ENCODE measurements at places on chromosomes 13 and 19.

- no peak for DNase-seq
Measured at GRCh38 chr19:19149435-19149834, 11.2 kb upstream of the TMEM161A start.

DNA sequence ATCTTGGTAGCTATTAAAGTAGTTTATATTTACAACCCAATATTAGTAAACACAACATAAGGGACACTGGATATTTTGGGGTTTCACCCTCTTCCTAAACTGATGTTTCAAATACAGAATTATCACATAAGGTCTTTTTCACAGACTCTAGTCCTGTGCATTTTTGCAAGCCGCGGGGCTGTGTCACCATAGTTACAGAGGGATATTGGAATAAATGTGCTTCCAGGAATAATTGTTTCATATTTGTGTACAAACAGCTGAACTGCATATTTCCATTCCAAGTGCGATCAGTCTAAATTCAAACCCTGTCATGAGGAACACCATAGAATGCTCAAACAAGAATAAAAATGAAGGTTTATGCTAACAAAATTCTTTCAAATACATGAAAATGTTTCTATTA, 762.5 kb upstream of the ARGLU1 start:
- DNase-seq: no peak

- no peak for DNase-seq
Measured at GRCh38 chr13:113854238-113855011, 9.5 kb downstream of the GAS6 start.

DNA sequence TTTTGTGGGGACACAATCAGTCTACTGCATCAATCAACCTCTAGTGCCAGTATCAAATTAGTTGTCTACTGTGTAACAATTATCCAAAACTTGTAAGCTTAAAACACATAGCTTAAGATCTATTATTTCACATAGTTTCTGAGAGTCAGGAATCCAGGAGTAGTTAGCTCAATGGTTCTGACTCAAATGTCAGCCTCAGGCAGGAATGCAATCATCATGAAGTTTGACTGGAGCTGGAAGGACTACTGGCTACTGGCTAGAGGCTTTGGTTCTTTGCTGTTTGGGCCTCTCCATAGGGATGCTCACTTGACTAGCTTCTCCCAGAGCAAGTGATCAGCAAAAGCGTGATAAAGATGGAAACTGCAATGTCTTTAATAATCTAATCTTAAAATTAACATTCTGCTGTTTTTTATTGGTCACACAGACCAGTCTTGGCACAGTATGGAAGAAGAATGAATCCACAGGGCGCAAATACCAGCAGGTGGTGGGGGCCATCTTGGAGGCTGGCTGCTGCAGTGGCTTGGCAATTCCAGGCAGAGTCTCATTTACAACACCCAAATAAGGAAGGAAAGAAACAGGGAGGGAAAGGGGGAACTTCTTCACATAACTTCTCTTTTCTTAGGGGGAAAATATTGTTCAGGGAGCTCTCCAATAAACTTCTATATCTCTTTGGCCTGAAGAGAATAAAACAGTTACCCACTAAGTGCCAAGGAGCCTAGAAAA, 15.7 kb downstream of the CAB39L start:
- no peak for DNase-seq

GRCh38 chr13:41289463-41289881, 21.6 kb upstream of the NAA16 start:
- no peak for DNase-seq

DNA sequence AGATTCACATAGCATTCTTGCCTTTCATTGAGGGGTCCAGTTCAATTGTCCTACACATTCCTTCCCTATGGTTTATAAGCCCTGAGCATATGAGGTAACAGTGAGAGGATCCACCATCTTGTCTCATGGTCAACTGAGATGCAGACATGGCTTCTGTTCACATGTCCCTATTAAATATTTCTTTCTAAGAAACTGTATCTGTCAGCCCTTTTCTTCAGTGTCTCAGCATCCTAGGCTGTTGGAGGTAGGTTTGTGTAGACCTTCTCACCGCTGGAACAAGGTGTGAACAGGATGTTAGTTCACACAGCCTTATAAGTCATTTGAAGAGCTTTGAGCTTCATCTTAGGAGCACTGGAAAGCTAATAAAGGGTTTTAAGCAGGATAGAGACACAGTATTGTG, 110.3 kb upstream of the EDNRB start:
- DNase-seq: no peak

DNA sequence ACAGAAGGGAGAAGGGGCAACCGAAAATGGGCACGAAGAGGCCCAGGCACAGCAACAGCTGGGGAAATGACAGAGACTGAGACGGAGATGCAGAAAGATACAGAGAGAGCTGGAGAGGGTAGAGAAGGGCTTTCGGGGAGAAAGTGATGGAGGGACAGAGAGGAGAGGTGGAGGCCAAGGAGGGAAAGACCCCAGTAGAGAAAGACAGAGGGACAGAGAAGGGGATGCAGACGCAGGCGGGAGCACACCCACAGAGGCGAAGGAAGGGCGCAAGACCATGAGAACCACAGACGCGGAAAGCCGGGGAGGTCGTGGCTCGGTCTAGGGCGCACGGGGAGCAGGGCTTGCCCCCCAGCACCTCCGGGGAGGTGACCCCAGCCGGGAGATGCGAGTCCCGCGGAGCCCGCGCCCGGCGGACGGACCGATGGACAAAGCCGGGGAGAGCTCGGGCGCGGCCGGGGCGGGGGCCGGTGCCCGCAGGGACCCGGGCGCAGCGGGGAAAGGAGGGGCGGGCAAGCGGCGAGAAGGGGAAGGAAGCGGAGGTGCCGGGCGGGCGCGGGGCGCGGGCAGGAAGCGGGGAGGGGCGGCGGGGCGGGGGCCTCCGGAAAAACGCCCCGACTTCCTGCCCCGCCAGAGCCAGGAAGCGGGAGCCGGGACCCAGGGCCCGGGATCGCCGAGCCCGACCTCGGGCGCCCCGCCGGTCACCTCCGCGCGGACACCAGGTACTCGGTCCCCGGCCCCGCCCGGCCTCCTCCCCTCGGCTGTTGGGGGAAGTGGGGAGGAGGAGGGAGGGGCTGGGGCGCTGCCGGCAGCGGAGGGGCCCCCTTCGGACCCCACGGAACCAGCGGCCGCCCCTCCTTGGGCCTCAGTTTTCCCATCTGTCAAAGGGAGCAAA, at the start of gene ARHGEF1:
Gene ARHGEF1, plus strand, starts transcription at position 617 of the 895 bp plus-strand sequence. CDS start 4,899 bp downstream, outside the sequence.
- no peak for DNase-seq
